Right atrium auricular region (tissue), 2 donors: ENCODE measurements at places on chromosomes 12 and 14.

DNA sequence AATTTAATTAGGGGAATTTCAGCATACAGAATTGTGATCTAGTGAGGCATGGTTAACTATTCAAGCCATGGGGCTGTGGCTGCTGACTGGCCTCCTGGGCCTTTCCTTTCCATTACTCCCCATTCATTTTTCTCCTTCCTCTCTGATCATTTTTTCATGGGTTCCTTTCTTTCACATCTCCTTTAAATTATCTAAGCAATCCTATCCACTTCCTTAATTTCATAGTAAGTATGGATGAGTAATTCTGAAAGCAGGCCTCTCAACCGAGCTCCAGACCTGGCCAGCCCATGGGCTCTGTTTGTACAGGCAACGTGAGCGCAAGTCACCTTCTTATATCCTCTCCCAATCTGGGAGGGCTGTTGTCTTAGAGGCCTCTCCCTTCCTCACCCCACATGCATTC is 13.4 kb downstream of the CKAP4 start:
- H3K4me3 ChIP-seq: no peak overlapping the region
- H3K27me3 ChIP-seq: no peaks in the 10 kb centered on the region
- no peak for DNase-seq
- H3K36me3 ChIP-seq: peaks cover 6% of the 10 kb centered on the region
- no peak overlapping the region for H3K27ac ChIP-seq

DNA sequence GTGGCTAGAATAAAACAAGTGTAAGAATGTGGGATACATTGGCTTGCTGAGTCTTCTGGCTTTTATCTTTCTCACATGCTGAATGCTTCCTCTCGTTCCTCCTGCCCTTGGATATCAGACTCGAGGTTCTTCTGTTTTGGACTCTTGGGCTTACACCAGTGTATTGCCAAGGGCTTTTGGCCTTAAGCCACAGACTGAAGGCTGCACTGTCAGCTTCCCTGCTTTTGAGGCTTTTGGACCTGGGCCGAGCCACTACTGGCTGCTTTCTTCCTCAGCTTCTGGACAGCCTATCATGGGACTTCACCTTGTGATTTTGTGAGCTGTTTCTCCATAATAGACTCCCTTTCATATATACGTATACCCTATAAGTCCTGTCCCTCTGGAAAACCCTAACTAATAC is 300.9 kb upstream of the STXBP6 start:
- H3K36me3 ChIP-seq: no peaks in the 10 kb centered on the region
- no peak overlapping the region for H3K4me3 ChIP-seq
- H3K27ac ChIP-seq: no peak overlapping the region
- no peaks in the 10 kb centered on the region for H3K27me3 ChIP-seq

GRCh38 chr14:34872822-34873588 is 2.2 kb downstream of the BAZ1A start:
- no peaks in the 10 kb centered on the region for H3K27me3 ChIP-seq
- peak overlapping the region; percentile 78 for H3K4me3 ChIP-seq
- no peaks in the 10 kb centered on the region for H3K36me3 ChIP-seq

DNA sequence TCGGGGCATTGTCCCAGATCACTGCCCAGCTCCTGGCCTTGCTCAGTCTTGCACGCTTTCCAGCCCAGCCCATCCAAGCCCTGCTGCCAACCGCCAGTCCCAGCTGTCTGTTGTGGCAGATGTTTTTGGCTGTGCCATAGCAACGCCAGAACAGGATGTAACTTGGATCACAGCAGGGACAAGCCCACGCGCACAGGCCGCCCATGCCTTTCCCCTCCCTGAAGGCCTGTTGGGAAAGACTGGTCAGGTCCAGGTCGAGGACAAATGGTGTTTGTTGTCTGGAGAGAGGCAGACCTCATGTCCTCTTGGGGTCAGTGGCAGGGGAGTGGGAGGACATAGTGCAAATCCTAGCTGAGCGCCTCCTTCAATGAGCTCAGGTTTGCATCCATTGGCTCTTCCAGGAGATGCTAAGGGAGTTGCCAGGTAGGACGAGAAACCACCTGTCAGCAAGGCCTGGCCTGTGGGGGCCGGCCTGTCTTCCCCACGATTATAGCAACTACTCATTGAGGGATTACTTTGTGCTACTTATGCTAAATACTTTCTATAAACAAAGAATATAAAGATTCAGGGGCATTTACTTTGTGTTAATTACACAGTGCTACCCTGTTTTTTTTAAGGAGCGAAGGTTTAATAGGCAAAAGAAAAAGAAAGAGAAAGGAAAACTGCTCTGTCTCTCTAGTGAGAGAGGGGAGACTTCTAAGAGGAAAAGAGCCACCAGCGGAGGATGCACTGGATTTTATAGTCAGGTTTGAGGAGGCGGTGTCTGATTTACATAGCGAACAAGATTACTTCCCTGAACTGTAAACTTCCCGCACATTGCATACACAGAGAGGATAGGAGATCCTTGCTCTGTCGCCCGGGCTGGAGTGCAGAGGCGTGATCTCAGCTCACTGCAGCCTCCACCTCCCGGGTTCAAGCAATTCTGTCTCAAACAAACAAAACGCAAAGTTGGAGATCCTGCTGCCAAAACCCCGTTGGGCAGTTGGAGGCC is 42.8 kb upstream of the CORO1C start:
- no peaks in the 10 kb centered on the region for H3K36me3 ChIP-seq
- peak; percentile 96 for DNase-seq
- H3K27me3 ChIP-seq: no peaks in the 10 kb centered on the region
- no peak overlapping the region for H3K4me3 ChIP-seq

GRCh38 chr12:51171884-51172514 is 936 bp downstream of the TFCP2 start:
- H3K4me1 ChIP-seq: no peaks in the 10 kb centered on the region
- no peaks in the 10 kb centered on the region for H3K36me3 ChIP-seq
- no peaks in the 10 kb centered on the region for H3K27me3 ChIP-seq
- no peak for DNase-seq
- peak overlapping the region; percentile 81 for H3K4me3 ChIP-seq

DNA sequence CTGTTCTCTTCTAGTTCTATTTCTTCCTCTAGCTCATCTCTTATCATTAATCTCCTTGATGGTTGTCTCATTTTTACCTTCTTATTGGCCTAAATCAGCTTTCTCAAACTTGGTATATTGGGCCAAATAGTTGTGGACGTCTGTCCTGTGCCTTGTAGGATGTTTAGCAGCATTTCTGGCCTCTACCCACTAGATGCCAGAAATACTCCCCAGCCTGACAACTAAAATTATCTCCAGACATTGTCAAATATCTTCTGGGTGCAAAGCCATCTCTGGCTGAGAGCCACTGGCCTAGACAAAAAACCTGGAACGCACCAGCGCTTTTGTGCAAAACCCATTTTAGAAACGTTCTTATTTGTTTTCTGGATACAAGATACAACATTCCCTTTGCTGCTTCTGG is 38.8 kb upstream of the LRRC10 start:
- H3K27ac ChIP-seq: peak overlapping the region; percentile 72
- no peak for DNase-seq
- H3K36me3 ChIP-seq: no peaks in the 10 kb centered on the region
- H3K4me1 ChIP-seq: no peaks in the 10 kb centered on the region

GRCh38 chr12:51341251-51342007 is 5.0 kb downstream of the CELA1 start:
- no peak overlapping the region for H3K27ac ChIP-seq
- no peaks in the 10 kb centered on the region for H3K27me3 ChIP-seq
- peak overlapping the region; percentile 23 for H3K4me3 ChIP-seq

- H3K4me1 ChIP-seq: peaks cover 30% of the 10 kb centered on the region
- H3K27me3 ChIP-seq: no peaks in the 10 kb centered on the region
- no peak for DNase-seq
- no peaks in the 10 kb centered on the region for H3K36me3 ChIP-seq
Measured at GRCh38 chr12:2009623-2010022, 5.4 kb upstream of the DCP1B start.

DNA sequence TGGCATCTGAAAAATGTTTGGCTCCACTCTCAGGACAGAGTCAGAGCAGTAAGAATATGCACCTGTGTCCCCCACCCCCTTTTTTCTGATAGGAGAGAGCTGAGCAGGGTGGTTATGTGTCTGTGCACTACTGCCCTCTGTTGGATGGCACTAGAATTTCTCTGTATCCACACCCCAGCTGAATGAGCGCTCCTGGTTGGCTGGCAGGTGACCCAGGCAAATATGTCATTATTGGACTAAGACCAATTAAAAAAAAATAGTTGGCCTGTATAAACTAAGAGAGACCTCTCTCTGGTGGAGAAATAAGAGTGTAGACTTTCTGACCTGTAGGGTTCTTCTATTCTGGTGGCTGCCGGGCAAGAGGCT is 107.0 kb downstream of the PTCSC3 start:
- no peaks in the 10 kb centered on the region for H3K27me3 ChIP-seq
- H3K4me3 ChIP-seq: no peak overlapping the region
- no peak overlapping the region for H3K27ac ChIP-seq
- DNase-seq: no peak
- no peaks in the 10 kb centered on the region for H3K36me3 ChIP-seq

GRCh38 chr12:46660276-46660675 is 165.5 kb downstream of the SLC38A4 start:
- no peaks in the 10 kb centered on the region for H3K27me3 ChIP-seq
- H3K27ac ChIP-seq: peak overlapping the region; percentile 56
- H3K4me1 ChIP-seq: peaks cover 43% of the 10 kb centered on the region
- no peaks in the 10 kb centered on the region for H3K36me3 ChIP-seq
- no peak overlapping the region for H3K4me3 ChIP-seq

DNA sequence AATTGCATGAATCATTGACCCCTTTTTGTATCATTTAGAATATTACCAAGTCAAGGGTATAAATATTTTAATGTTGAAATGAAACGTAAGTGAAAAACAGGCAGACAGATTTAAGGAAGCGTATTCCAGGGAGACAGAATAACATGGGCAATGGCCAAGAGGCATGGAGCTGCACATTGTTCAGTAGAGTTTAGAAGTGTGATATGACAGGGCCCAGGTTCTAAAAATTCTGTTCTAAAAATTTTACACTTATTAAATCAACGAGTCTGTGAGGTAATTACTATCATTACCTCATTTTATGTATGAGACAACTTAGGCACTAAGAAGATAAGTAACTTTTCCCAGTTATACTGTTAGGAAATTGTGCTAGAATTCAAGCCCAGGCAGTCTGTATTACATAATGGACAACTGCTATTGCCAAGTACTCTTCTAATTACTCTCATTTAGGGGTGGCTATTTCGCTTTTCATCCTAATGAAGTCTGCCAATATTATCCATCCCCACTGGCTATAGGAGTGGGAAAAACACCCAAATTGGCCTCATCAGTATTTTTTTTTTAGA is 103.2 kb upstream of the NAV3 start:
- H3K4me1 ChIP-seq: no peaks in the 10 kb centered on the region
- H3K4me3 ChIP-seq: no peak overlapping the region
- no peak for DNase-seq
- H3K27ac ChIP-seq: no peak overlapping the region
- H3K27me3 ChIP-seq: no peaks in the 10 kb centered on the region

DNA sequence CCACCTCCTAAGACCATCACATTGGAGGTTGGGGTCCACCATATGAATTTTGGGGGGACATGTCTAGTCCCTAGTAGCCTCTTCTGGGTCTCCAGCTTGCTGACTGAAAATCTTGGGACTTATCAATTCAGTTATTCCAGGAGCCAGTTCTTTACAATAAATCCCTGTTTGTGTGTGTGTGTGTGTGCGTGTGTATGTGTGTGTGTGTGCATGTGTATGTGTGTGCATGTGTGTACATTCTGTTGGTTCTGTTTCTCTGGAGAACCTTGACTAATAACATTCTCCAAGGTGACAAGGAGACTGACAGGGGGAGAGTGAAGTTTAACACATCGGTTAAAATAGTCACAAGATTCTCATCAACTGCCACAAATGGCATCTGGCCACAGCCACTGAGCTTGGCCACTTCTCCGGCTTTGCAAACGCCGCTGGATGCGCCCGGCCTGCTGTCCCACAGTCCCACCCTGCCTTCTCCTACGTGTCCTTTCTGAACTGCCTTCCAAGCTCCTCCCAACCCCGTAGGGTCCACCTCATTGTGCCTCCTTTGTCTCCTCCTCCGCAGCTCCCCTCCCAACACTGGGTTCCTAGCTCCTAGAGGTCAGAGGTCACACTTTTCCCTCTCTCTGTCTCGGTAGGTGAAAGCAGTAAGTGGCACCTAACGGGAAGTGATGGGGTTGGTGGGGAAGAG is 88.1 kb upstream of the DIO3 start:
- no peak overlapping the region for H3K27ac ChIP-seq
- peak; percentile 42 for DNase-seq
- no peaks in the 10 kb centered on the region for H3K36me3 ChIP-seq
- no peaks in the 10 kb centered on the region for H3K27me3 ChIP-seq
- no peak overlapping the region for H3K4me3 ChIP-seq

GRCh38 chr14:75307700-75308379 is 29.2 kb downstream of the FOS start:
- H3K4me1 ChIP-seq: no peaks in the 10 kb centered on the region
- no peaks in the 10 kb centered on the region for H3K27me3 ChIP-seq
- no peak overlapping the region for H3K27ac ChIP-seq
- no peak overlapping the region for H3K4me3 ChIP-seq

- no peaks in the 10 kb centered on the region for H3K36me3 ChIP-seq
- H3K4me3 ChIP-seq: no peak overlapping the region
- H3K4me1 ChIP-seq: no peaks in the 10 kb centered on the region
- no peaks in the 10 kb centered on the region for H3K27me3 ChIP-seq
- H3K27ac ChIP-seq: no peak overlapping the region
- DNase-seq: no peak
Measured at GRCh38 chr14:96783915-96784224, 13.3 kb upstream of the VRK1 start.

DNA sequence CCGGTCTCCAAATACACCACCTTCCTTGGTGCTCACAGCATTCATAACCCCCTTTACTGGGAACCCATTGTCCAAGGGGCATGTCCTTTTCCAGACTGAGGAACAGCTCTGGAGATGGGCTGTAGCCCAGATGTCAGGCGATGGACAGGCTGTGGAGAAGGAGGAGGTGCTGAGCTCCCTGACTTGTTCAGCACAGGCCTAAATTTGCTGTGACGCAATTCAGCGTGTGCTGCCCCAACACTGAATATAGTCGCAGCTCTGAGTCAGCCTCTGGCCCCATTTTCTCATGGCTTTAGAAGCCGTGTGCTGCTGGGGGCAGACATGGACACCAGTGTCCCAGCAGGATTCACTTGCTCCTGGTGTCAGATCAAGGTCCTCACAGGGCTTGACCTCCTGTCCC is 269.1 kb downstream of the EMP1 start:
- no peaks in the 10 kb centered on the region for H3K36me3 ChIP-seq
- H3K4me3 ChIP-seq: no peak overlapping the region
- H3K27me3 ChIP-seq: no peaks in the 10 kb centered on the region
- DNase-seq: peak; percentile 79

DNA sequence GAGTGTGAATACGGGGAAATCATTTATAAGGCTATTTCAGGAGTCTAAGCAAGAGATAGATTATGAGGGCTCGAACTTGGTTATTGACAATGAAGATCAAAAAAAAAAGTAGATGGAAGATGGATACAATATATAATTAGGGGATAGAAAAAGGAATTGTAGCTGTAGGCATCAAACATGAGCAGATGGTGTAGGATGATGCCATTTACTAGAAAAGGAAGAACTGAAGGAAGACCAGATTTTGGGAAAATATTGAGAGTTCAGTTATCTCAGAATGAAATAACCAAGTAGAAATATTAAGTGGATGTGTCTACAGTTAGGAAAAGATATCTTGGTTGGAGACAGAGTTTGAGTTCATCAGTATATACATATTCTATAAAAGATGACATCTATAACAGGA is 109.6 kb downstream of the CNTN1 start:
- no peak for DNase-seq
- H3K36me3 ChIP-seq: no peaks in the 10 kb centered on the region
- H3K27ac ChIP-seq: no peak overlapping the region
- no peaks in the 10 kb centered on the region for H3K27me3 ChIP-seq

- no peaks in the 10 kb centered on the region for H3K27me3 ChIP-seq
- peaks cover 14% of the 10 kb centered on the region for H3K36me3 ChIP-seq
- no peak overlapping the region for H3K4me3 ChIP-seq
Measured at GRCh38 chr12:110554184-110554583, 28.9 kb downstream of the PPTC7 start.

GRCh38 chr14:93981316-93982229 is 5.2 kb upstream of the ASB2 start:
- H3K36me3 ChIP-seq: no peaks in the 10 kb centered on the region
- H3K4me3 ChIP-seq: no peak overlapping the region
- no peak for DNase-seq
- peak overlapping the region; percentile 86 for H3K27ac ChIP-seq
- H3K27me3 ChIP-seq: no peaks in the 10 kb centered on the region
